ENCODE measurements at places on chromosomes 6 and 20.
A peak's percentile ranks its signal among the peaks of the same experiment; 100 is the strongest.

DNA sequence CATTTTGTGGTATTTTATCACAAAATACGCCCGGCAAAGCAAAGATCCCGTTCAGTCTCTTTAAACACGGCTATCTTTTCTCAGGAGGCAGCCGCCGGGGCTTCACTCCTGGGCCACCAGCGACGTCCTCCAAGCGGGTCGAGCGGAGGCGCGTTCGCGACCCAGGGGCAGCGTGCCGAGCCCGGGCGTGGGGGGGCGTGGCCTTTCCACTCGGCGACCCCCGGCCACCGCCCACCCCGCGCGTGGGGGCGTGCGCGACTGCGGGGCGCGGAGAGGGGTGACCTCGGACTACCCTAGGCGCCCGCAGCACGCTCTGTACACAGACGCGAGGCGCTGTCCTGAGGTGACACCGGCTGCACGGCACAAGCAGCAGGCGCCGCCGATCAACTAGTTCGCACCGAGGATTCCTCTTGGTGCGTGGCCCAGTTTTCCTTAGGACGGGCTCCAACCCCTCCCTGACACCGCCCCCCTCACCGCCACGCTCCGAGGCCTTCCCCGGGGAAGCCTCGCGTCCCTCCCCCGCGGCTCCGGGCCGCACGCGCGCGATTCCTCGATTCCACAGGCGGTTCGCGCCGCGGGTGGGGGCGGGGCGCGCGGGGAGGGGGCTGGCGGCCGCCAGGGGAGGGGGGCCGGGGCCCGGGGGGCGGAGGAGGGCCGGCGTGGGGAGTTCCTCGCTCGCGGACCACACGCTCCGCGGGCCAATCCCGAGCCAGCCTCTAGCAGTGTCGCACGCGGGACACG lies 1.1 kb upstream of the JARID2 start:
- DNase-seq = peak; percentile 45

- DNase-seq = peak; percentile 91
These were observed 59.9 kb downstream of the SULF2 start for GRCh38 chr20:47725248-47725973.

- DNase-seq = no peak
These were observed 29.7 kb downstream of the RPP40 start for GRCh38 chr6:4973982-4974745.

DNA sequence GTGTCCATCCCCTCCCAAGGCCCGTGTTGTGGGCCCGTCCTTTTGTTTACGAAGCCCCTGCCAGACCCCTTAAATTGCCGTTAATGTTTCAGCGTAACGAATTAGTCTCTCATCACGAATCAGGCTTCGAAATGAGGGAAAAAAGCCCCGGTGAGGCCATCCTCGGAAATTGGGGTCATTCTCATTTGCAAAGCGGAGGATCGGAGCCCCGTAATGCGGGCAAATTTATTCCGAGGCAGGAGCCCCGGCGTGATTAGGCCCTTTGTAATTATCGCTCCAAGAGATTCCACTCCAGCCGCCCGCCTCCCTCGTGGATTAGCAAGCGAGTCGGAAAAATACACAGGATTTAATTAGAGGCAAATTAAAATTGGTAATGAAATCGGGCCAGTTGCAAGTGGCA lies 44.9 kb upstream of the MDFI start:
- no peak for DNase-seq

- DNase-seq = peak; percentile 40
These were observed 494.7 kb upstream of the MAP3K7 start for GRCh38 chr6:91081452-91082067.

DNA sequence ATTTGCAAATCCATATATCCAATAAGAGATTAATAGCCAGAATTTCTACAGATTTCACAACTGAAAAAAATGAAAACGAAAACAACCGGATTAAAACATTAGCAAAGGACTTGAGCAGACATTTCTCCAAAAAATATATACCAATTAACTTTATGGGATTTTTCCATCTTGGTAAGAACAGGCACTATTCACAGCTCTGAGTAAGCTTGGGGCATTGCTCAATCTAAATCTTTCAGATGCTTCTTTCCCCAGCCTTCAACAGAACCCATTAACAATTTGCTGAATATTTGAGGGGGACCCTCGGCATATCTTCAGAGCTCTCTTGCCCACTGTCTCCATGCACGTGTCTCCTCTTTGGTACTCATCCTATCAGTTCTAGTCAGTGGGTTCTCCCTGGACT lies 111.7 kb upstream of the CD93 start:
- no peak for DNase-seq

GRCh38 chr6:87661016-87661415 lies 41.0 kb downstream of the AKIRIN2 start:
- DNase-seq = no peak

GRCh38 chr6:50716899-50717509 lies 3.7 kb downstream of the TFAP2D start:
- no peak for DNase-seq

GRCh38 chr20:20780127-20780824 lies 67.8 kb upstream of the RALGAPA2 start:
- DNase-seq = peak; percentile 79

DNA sequence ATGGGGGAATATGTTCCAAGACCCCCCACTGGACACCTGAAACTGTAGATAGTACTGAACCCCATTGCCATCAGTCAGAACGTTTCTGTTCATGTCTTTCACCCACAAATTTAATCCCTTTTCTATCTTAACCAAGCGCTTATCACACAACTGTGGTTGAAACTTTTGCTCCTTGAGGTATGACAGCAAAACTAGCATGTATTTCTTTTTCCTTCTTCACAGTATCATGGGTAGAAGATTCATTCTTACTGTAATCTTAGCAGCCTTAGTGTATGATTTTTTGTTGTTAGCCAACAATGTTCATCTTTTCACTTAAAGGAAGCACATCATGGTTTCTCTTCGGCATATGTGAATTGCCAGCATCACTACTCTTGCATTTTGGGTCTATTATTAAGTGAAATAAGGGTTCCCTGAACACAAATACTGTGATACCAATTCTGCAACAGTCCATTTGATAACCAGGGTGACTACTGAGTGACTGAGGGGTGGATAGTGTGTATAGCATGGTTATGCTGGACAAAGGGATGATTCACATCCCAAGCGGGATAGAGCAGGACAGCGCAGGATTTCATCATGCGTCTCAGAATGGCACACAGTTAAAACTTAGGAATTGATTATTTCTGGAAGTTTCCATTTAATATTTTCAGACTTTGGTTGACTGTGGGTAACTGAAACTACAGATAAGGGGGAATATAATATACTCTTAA lies 41.8 kb downstream of the KCNS1 start:
- peak; percentile 89 for DNase-seq

DNA sequence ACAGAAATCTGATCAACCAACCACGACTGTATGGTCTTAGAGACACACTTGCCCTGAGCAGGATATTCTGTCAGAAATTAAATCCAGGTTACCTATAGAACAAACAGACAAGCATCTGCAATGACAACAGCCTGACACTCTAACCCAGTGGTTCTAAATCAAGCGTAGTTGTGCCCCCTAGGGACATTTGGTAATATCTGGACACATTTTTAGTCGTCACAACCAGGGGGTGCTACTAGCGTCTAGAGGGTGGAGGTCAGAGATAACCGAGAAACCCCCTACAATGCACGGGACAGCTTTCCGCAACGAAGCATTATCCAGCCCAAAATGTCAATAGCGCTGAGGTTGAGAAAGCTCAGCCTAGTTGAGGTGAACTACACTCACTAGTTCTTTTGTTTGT lies 32.3 kb downstream of the ID4 start:
- DNase-seq = no peak

- DNase-seq = peak; percentile 82
These were observed 635 bp upstream of the C20orf203 start for GRCh38 chr20:32674362-32674789.

GRCh38 chr20:41196653-41197225 lies 59.4 kb downstream of the PLCG1 start:
- no peak for DNase-seq

GRCh38 chr6:41488433-41489119 lies 57.6 kb upstream of the FOXP4 start:
- no peak for DNase-seq

- no peak for DNase-seq
These were observed 72.1 kb upstream of the PMEPA1 start for GRCh38 chr20:57781901-57782300.

DNA sequence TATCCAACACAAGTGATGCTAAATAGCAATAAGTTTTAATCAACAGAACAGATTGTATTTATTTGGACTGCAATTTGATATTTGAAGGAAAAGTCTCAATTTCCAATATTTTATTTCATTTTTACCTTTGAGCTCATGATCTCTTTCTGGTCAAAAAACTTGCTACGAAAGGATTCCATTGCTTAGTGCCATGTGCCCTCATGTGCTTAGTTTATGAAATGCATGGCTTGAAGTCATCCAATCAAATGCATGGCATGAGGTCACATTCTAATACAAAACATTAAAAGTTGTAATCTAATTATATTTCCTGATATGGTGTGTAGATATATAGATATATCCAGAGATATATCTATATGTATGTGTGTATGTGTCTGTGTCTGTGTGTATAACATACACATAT lies 321.2 kb upstream of the ADGRB3 start:
- no peak for DNase-seq

GRCh38 chr6:150028799-150029198 lies 3.5 kb upstream of the RAET1L start:
- no peak for DNase-seq

GRCh38 chr20:62025832-62026563 lies 39.7 kb downstream of the TAF4 start:
- DNase-seq = no peak

- DNase-seq = no peak
These were observed 151.2 kb downstream of the PDE10A start for GRCh38 chr6:165511807-165512206.

- DNase-seq = peak; percentile 44
These were observed 394 bp downstream of the AKAP12 start for GRCh38 chr6:151240036-151240685.

DNA sequence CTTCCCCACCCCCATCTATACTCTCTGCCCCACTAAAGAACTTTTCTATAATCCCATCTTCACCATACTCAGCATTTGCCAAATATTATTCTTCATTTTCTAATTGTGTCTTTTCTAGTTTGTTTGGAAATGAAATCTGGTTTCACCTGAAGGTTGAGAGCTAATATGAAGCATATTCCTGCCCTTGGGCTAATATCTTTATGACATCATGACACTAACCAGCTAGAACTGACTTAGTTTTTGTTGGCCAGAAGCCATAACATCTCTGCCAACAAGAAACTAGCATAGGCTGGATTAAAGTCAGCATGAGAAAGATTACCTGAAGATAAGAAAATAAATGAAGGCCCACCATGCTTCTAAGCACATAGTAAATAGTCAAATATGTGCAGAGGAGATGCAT lies 16.7 kb downstream of the UNC5CL start:
- no peak for DNase-seq

- no peak for DNase-seq
These were observed 2.3 kb downstream of the CLPS start for GRCh38 chr6:35794536-35795452.

DNA sequence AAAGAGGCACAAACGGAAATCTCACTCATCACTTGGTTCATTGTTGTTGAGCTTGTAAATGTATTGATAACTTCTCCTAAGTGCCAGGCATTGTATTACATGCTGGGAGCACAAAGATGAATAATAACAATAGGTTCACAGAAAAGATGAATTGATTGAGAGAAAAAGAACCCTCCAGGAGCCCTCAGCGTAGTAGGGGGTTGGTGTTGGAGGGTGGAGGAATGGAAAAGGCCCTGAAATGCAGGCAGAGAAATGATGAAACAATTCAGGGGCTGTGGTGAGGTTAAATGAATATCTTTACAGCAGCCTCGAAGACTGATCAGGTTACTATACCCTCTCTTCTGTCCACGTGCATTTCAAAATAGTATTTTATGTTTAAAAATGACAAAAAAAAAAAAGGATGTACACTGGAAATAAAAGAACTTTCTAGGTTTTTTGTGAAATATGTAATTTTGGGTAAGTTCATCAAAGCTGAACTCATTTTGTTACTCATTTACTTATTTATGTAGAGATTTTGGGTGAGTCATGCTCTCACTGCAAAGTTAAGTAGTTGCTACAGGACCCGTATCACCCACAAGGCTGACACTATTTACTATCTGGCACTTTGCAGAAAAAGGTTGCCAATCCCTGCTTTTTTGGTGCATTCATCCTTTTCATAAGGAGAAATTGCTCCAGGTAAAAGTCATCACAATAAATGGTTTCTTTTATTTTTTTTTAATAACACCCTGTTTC lies 277.3 kb downstream of the ZNF217 start:
- no peak for DNase-seq

DNA sequence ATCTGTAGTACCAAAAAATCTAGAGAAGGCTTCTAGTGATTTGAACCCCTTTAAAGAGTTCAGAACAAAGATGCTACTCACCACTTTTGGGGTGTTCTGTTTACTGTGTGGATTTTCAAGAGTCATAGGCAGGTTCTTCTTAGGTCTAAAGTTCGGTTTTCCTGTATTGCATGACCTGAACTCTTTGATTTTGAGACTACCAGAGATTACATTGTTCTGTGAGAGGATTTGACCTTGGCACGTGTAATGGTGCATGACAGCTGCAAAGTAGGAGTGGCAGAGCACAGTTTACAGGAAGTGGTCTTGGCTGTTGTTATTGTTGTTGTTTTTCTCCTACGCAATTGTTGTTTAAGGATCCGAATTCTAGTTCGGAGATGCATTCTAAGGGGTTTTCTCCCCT lies 592.7 kb downstream of the EPHA7 start:
- no peak for DNase-seq

- peak; percentile 70 for DNase-seq
These were observed 155.1 kb upstream of the MLIP start for GRCh38 chr6:53956068-53956711.

GRCh38 chr6:156378853-156379252 lies 398.3 kb upstream of the ARID1B start:
- no peak for DNase-seq

DNA sequence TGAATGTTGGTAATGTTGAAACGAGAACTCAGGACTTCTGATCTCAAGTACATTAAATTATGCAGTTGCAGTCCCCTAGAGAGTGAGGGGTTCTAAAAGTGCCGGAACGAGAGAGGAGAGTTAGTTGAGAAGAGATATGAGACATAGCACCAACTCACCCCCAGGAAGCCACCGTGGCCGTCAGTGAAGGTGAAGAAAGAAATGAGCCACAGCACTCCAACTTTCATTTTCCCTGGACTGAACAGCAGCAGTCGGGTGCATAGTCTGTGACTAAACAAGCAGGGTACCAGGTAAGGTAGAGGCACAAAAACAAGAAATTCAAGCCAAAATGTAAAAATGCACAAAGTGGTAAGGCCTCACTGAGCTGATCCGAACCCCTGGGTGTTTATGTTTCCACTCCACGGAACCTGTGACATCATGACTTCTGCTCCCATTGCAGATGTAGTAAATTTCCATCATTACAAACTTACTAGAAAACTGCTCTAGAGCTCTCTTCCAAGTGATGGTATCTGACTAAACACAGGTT lies 13.2 kb downstream of the ADGRF1 start:
- no peak for DNase-seq

- DNase-seq = no peak
These were observed 23.1 kb downstream of the FRMD1 start for GRCh38 chr6:168055696-168056489.

GRCh38 chr20:21520702-21521595 lies 7.1 kb upstream of the NKX2-2 start:
- DNase-seq = no peak

Data from RWPE1 (cell line).